ENCODE measurements at places on chromosomes 7 and 10.

DNA sequence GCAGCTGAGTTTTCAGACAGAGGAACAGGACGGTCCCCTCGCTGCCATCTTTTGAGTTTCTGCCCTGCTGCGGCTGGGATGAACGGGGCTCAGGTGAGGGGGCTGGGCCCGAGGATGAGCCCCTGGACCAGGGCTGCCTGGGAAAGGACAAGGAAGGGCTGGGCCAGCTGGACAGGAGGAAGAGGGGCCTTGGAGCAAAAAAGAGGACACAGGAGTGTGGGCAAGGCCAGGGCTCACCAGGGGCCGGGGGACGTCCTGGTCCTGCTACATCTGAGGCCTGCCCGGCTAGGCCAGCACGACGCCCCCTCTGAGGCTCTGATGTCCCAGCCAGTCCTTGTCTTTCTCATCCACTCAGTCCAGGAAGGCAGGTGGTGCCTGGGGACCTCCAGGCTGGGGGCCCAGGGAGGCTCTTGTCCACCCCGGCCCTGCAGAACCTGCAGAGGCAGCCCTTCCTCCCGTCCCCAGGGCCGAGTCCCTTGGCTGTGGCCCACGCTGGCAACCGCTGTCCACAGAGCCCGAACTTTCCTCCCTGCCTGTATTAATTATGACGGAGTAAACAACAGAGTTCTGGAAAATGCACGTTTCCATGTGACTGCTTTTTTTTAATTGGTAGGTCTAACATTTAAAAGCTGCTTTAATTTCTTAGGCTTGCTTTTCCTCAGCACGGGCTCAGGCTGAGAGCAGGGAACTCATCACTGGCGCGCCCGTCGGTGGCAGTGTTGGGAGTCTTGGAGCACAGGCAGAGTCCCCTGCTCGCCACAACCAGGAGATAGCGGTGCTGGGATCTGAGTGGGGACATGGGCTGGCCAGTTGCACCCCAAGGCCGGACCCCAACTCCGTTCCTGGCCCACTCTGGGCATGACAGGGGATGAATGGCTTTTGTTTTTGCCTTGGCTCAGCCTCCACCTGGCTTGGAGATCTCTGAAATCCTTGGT lies 187.7 kb downstream of the ELFN1 start:
- no peak for DNase-seq

DNA sequence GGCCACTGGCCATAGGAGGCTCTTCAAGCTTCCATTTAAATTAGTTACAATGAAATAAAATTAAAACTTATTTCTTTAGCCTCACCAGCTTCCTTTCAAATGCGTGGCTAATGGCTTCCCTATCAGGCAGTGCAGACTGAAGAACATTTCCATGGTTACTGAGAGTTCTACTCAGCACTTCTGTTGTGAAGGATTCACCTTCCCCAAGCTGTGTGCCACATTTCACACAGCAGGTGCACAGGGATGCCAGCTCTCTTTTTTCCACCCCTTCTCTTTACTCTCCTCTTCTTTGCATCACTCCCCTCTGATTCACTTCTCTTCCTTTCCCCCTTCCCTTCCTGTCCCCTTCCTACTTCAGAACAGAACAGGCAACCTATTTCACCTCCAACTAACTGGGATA lies 833 bp downstream of the GDF2 start:
- no peak for DNase-seq

GRCh38 chr10:15043674-15044073 lies at the start of gene OLAH:
TSS of gene OLAH (plus strand) at chr10:15043943. CDS start at chr10:15047289, 3,346 bp downstream.
- peak; percentile 53 for DNase-seq

GRCh38 chr7:144027974-144028373 lies 20.8 kb upstream of the OR2A5 start:
- DNase-seq = peak; percentile 59

DNA sequence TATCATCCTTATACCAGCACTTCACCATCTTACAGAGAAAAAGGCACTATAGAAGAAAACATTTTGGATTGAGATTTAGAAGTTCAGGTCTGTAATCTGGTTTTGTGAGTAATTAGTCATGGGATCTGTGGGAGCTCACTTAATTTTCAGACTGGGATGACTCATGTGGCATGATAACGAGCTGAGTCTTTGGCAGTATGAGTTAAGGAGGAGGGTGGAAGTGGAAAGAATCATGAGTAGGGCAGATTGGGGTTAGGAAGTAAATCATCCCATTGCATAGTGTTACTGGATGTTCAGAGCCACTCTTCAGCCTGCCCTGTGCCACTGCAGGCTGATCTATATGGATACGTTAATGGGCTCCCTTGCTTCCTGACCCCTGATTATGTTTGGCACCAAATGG lies 64.9 kb downstream of the ZNF92 start:
- DNase-seq = peak; percentile 97

DNA sequence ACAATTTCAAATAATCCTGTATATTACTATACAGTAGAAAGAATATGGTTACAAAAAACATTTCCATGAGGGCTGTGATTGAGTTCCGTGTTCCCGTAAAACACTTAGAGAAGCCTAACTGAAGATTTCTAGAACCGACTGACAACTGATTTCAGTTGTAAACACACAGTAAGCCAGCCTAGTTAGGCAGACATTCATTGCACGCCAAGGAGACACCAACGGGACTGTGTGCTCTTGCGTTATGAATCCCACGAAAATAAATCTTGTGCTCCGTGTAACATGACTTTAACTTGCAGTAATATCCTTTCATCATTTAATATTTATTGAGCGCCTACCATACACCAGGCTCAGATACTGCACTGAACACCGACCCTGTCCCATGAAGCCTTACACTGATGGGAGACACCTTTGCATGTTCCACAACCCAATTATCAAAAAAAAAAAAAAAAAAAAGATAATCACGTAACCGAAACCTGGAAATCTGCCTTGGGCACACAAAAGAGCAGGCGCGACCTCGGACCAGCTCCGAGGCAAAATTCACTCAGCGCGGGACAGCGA lies 420 bp upstream of the KLHL7 start:
- DNase-seq = no peak

DNA sequence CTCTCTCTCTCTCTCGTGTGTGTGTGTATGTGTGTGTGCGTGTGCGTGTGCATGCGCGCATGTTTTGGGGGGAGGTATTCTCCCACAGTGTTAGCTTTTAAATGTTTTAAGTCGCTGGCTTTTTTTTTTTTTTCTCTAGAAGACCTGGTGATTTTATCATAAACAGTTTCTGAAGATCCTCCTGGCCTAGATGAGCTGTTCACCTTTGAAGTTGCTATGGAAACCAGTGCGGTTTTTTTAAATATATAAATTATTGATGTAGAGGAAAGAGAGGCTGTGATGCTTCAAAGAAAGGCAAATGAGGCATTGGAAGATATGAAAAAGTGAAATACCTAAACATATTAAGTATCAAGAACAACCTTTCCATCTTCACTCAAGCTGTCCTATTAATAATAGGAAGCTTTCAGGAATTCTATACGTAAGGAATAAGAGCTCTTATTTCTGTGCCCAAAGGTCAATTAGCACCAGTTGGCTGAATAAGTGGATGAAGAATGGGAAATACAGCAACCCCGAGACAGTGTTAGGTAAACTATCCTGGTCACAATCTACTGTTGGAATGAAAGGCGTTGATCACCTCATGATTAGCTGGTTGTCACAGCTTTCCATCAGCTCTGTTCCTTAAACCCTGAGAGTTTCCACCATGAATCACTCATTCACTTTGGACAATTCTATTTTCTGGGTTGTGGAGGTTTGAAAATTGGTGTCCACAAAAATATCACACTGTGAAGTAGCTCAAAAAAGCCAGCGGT lies 66.5 kb upstream of the SLC35G1 start:
- DNase-seq = no peak

DNA sequence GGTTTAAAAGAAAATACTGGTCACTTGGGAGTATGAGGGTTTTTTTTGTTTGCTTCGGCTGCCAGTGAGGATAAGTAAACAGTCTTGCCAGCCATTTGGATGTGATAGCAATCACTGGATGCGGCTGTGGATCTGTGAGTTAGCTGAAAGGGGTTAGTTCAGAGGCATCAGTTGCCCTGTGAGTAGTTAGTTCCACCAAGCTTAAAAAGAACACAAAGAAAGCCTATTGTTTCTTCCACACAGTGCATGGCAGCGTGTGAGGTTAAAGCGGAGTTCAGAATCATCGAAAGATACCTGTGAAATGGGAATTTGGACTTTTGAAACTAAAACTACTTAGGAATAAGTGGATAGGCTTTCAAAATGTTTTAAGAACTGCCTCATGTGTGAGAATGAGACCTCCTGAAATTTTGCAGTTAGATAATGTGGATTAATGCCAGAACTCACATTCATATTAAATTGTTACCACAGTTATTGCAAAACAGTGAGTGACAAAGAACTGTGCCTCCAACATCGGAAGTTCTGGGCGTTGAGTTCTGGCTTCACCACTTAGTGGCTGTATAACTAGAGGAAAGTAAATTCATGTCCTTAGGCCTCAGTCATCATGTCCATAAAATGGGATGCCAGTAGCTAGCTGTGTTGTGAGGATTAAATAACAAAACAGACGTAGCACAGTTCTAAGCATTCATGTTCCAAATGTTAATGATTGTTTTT lies 31.3 kb downstream of the KIAA1217 start:
- no peak for DNase-seq
